Hepatic stellate cell (primary cell): ENCODE measurements at places on chromosomes 4 and X.
A peak's percentile ranks its signal among the peaks of the same experiment; 100 is the strongest.

DNA sequence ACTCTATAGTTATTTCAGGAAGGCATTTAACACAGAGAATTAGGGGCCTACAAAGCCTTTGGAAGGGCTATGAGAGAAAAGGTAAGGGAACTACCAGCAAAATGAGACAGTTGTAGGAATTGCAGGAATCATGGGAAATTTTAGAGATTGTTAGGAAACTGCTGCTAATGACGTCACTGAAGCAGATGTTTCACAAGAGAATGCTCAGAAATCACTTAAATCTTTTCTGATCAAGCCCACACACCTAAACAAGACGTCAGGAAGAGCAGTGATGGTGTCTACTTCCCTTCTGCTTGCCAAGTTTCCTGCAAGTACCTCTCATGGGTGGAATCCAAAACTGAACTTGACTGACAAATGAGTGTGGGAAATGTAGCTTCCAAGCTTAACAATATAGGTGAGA, 5.1 kb downstream of the OR13H1 start:
- no peak for DNase-seq

GRCh38 chrX:124223524-124223923, 108.9 kb upstream of the TEX13D start:
- DNase-seq, result no peak

GRCh38 chr4:169774466-169775445, 17.0 kb upstream of the HPF1 start:
- DNase-seq, result no peak

DNA sequence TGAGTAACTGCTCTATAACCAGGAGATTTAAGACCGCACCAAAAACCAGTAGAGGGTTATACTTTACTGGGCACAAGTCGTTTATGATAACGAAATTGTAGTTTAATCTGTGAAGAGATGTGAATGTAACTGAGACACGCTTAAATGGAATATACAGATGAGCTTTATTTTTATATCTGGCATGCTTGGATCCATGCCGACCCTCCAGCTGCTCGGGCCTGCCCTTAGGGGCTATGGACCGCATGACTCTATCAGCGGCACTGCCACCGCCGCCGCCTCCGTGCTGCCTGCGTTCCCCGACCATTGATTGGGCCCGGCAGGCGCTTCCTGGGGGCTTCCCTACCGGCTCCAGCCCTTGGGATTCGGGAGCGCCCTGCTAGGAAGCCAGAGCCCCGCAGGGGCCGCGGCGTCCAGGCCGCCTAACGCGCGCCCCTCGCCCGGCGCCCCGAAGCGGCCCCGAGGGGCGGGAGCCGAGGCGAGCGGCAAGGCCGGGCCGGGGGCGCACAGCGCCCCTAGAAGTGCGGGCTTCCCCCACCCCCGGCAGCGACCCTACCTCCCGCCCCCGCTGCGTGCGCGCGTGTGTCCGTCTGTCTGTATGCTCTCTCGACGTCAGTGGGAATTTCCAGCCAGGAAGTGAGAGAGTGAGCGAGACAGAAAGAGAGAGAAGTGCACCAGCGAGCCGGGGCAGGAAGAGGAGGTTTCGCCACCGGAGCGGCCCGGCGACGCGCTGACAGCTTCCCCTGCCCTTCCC, at the start of gene NFKB1:
TSS of gene NFKB1 (plus strand) at position 664 of the 751 bp plus-strand sequence. CDS start 24,160 bp downstream, outside the sequence.
- peak; percentile 55 for DNase-seq

GRCh38 chrX:374596-374995, 12.1 kb downstream of the PPP2R3B start:
- DNase-seq, result peak; percentile 56

- no peak for DNase-seq
These were observed 12.7 kb upstream of the SPCS3 start for GRCh38 chr4:176306837-176307665.

DNA sequence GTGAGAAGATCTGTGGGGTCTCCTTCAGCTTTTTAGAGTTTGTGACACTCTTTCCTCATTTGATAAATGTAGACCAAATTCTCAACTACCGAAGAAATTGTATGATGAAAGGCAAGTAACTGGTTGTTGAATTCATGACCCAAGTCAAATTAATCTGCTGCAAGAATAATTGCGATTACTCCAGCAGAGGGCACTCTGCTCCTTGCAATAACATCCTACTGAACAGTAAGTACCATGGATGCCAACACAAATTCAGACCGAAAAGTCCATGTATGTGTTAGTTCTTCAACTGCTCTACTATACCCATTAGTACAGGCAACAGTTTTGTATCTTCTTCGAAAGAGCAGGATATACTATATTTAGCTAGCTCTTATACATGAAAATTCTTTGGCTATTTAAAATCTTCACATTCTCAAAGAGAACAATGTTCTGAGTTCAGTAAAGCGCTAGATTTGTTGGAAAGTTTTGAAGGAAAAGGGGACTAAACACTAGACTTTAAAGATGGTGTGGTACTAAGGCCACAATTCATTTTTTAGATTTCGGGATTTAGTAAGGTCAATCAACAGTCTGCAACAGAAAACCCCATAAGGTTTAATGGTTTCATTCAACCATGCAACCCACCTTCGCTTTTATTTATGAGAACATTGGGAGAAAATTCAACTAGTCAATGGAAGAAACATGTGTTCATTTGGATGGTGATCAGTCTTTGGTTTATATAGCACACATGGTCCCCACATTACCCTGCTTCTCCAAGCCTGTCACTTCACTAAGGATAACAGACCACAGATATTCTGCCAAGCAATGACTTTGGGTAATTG, 105.4 kb upstream of the TBC1D9 start:
- peak; percentile 35 for DNase-seq

DNA sequence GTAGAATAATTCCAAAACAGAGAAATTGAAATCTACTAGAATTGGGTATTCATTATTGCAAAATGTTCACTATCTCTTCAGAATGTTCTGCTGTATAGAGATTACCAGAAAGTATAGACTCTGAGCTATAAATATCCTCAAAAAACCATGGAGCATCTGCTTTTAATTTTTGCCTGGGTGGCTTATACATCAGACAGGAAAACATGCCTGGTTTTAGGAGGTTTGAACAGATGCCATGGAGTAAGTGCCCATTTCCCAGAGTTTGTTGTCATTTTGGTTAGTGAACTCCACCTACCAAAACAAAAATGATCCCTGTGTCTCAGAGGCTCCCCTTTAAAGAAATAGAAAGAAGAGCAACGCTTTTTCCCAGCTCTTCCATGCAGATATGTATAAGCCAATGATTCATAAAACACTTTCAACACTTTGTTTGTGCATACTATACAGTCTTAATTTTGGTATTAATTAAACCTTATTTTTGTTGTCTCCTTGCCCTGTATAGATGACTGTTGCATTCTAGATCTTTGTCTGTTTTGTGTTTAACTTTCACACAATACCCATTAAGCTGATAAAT, 68.7 kb downstream of the MEPE start:
- no peak for DNase-seq

- DNase-seq, result no peak
These were observed 8.9 kb upstream of the HAND2 start for GRCh38 chr4:173538909-173539445.

GRCh38 chr4:16717266-16717970, 181.0 kb downstream of the LDB2 start:
- peak; percentile 6 for DNase-seq

- peak; percentile 27 for DNase-seq
These were observed 247.6 kb upstream of the RPS6KA3 start for GRCh38 chrX:20514358-20514757.

DNA sequence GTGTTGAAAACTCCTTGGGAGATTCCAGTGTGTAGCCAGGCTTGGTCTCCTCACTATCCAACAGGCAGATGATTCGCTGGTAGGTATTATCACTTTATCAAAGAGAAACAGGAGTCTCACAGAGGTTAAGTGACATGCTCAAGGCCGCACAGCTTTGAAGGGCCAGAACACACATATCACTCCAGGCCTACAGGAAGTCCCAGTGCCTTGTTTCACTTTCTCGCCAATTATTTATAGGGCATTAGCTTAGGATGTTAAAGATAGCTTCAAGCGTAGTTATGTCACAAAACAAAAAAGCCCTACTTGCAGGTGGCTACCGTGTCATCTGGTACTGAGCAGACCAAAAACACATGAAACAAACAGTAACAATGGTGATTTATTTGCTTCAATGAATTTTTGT, 13.2 kb downstream of the ATP8A1 start:
- DNase-seq, result no peak

GRCh38 chrX:103356858-103357257, 552 bp downstream of the TCEAL9 start:
- DNase-seq, result no peak

GRCh38 chr4:67084783-67085182, 460.5 kb downstream of the CENPC start:
- DNase-seq, result no peak
